Spleen (tissue), 13 donors: ENCODE measurements at places on chromosomes 7 and 10.

- no peak for DNase-seq
Measured at GRCh38 chr7:145398758-145399157, 562.9 kb upstream of the TPK1 start.

GRCh38 chr10:5293691-5294550 is 70.8 kb upstream of the UCN3 start:
- DNase-seq, result peak; percentile 87

- DNase-seq, result no peak
Measured at GRCh38 chr7:150935149-150935548, 43.0 kb downstream of the KCNH2 start.

GRCh38 chr10:133127291-133128125 is 32.5 kb upstream of the KNDC1 start:
- DNase-seq, result peak; percentile 64

GRCh38 chr7:69211336-69211735 is 386.9 kb upstream of the AUTS2 start:
- DNase-seq, result no peak

- no peak for DNase-seq
Measured at GRCh38 chr7:128916643-128916915, 6.1 kb upstream of the KCP start.

DNA sequence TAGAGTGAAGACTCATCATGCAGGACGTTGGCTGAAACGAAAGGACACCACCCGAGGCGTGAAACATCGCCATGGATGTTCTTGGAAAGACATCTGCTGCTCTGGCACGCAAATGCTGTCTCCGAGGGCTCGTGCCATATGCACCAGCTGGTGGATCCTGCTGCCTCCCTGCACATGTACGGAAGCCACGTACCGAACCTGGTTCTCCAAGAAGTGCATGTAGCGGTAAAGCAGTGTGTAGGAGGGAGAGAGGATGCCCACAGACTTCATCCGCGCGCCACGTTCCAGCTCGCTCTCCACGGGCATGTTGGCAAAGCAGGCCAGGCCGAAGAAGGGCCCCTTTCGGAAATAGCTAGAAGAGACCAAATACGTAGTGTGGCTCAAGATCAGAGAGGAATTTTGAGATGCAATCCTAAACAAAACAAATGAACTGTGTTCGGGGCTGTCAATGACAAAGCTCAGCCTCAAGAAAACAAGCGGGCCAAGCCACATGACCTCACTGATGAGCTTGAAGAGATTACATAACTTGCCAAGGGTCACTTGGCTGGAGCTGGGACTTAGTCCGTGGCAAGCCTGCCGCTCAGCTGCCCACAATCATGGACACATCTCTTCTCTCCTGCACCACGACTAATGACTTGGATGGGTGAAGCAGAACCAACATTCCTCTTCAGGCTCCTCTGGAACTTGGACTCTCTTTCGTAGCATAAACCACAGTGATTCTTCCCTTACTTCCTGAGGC is 16.5 kb downstream of the DENND11 start:
- DNase-seq, result no peak
